ENCODE measurements at places on chromosomes 7 and 10. TPM values are rescaled to one million over a fixed set of nuclear protein-coding genes. Genes with fewer than 3 reads are reported as not detected.
A peak's percentile ranks its signal among the peaks of the same experiment; 100 is the strongest.

The IGF2BP3 gene
- total RNA-seq, result 9.1 TPM

The ASB10 gene
- total RNA-seq, result not detected

The ZWINT gene
- total RNA-seq, result 28.0 TPM

The TMEM176A gene
- total RNA-seq, result not detected

DNA sequence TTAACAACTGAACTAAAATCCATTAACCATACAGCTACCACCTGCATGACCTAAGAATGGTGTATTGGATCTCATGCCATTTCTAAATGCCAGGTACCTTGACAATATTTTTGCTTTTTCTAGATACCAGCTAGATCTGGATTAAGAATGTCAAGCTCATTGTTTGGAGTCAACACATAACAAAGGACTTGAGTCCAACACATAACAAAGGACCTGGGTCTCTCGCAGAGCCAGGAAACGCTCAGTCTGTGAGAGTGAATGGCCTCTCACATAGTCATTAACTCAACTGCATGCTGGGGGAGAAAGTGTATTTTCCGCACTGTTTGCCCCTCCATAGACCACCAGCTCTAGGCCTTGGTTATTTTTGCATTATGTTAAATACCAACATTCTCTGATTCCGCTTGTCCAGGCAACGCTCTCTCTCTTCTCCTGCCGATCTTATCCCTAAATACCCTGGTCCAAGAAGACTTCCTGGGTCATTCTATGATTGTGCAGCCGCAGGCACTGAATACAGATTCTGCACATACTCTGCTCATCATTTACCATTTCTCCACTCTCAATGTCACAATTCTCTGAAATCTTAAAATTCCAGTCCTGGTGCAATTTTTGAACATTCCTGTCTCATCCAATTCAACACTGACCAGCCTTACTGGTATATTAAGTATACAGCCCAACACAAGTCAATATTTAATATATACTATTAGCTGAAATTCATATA lies 31.2 kb downstream of the ITIH5 start:
- no peak for DNase-seq

DNA sequence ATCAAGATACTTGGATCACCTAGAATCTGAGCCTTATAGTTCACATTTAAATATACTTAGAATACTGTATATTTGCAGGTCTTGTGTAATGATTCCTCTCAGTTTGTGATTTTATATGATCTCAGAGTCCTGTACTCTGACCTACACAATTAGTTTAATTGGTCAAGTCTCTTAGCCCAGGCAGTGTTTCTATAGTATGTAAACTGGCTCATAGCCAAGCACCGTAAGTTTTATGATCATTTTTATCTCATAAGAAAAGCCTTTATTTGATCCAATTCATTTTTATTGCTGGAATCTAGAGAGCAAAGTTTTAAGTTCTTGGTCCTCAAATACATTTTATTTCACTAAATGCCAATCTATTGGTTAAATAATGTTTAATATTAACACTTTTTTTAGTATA lies 242.2 kb downstream of the MALRD1 start:
- DNase-seq, result no peak

- DNase-seq, result no peak
Measured at GRCh38 chr10:48335788-48336187, 29.3 kb downstream of the MAPK8 start.

DNA sequence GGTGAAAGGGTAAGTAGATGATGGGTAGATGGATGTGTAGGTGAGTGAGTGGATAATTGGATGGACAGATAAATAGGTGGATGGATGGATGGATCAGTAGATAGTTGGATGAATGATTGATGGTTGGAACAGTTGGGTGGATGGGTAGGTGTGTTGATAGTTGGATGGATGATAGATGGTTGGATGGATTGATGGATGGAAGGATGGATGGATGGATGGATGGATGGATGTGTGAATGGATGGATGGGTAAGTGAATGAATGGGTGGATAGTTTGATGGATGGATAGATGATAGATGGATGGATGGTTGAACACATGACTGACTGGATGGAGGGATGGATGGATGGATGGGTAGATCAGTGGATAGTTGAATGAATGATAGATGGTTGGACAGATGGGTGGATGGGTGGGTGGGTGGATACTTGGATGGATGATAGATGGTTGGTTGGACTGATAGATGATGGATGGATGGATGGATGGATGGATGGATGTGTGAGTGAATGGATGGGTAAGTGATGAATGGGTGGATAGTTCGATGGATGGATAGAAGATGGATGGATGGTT lies 37.0 kb downstream of the PDGFA start:
- DNase-seq, result no peak

GRCh38 chr7:80827239-80827633 lies 91.6 kb downstream of the SEMA3C start:
- DNase-seq, result peak; percentile 46

Data from fibroblast of villous mesenchyme (primary cell).